ENCODE measurements at places on chromosomes 12 and 14.

GRCh38 chr12:57741844-57742738 is 2.7 kb upstream of the TSPAN31 start:
- no peak overlapping the region for H3K4me3 ChIP-seq
- DNase-seq: no peak
- peaks cover 48% of the 10 kb centered on the region for H3K27me3 ChIP-seq

DNA sequence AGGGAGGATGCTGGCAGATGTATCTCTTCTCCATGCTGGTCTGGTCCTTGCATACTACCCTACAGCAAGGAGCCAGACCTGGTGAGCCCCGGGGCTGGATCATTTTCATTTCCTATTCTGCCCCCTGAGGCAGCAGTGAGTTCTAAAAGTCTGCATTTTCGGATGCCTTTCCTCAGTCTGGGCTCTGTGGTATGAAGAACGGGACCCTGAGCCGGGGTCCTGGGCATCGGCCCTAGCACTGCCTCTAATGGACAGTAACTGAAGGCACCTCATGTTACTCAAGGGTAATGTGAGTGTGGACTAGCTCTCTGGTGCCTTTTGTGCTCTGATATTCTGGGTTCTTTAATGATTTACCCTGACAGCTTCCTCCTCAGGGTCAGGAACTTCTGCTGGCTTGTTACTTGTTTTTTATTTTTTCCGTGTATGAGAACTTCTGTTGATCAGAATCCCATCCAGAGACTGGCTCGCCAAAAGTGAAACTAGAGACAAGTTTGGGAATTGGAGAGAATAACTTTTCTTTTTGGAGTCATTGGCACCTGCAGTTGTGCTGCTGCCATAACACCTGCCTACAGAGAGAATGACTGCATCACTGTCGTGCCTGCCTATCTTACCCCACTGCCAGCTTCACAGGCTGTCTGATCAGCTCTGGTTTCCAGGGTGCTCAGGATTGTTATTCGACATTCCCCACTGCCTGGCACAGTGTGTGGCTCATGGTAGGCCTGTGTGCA is 62.3 kb downstream of the SUSD6 start:
- peaks cover 52% of the 10 kb centered on the region for H3K4me1 ChIP-seq
- H3K4me3 ChIP-seq: no peak overlapping the region
- no peak for DNase-seq
- peak overlapping the region; percentile 29 for H3K27ac ChIP-seq
- H3K27me3 ChIP-seq: no peaks in the 10 kb centered on the region

- no peak overlapping the region for H3K4me3 ChIP-seq
- no peak overlapping the region for H3K27ac ChIP-seq
- H3K36me3 ChIP-seq: no peaks in the 10 kb centered on the region
- DNase-seq: no peak
- peaks cover 31% of the 10 kb centered on the region for H3K27me3 ChIP-seq
Observed at GRCh38 chr14:70098250-70098809, 90.4 kb downstream of the SLC8A3 start.

DNA sequence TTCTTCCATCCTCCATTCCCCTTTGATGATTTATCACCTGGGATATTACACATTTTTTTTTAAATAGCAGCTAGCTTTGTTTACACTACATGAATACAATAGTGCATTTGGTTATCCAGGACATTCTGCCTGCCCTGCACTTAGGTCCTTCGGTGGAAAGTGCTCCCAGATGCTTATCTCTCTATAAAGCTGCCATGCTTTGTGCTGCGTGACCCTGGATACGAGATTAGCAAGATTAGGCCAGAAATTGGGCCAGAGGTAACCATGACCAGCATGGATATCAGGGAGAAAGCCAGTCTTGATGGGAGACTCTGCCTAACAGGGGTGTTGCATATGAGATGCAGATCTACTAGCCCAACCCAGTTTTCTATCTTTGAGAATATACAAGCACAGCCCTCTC is 12.1 kb upstream of the KRT83 start:
- H3K4me3 ChIP-seq: no peak overlapping the region
- peaks cover 7% of the 10 kb centered on the region for H3K4me1 ChIP-seq
- peaks cover 14% of the 10 kb centered on the region for H3K27me3 ChIP-seq
- H3K36me3 ChIP-seq: no peaks in the 10 kb centered on the region
- no peak for DNase-seq

GRCh38 chr12:21580748-21581516 is 23.7 kb downstream of the GYS2 start:
- H3K4me3 ChIP-seq: no peak overlapping the region
- no peaks in the 10 kb centered on the region for H3K36me3 ChIP-seq
- H3K4me1 ChIP-seq: no peaks in the 10 kb centered on the region

GRCh38 chr12:9736936-9737705 is 4.2 kb upstream of the CLECL1 start:
- H3K27ac ChIP-seq: no peak overlapping the region
- H3K27me3 ChIP-seq: no peaks in the 10 kb centered on the region
- H3K36me3 ChIP-seq: no peaks in the 10 kb centered on the region

GRCh38 chr14:103530831-103531230 is 1.8 kb downstream of the TRMT61A start:
- peaks cover 11% of the 10 kb centered on the region for H3K4me1 ChIP-seq

DNA sequence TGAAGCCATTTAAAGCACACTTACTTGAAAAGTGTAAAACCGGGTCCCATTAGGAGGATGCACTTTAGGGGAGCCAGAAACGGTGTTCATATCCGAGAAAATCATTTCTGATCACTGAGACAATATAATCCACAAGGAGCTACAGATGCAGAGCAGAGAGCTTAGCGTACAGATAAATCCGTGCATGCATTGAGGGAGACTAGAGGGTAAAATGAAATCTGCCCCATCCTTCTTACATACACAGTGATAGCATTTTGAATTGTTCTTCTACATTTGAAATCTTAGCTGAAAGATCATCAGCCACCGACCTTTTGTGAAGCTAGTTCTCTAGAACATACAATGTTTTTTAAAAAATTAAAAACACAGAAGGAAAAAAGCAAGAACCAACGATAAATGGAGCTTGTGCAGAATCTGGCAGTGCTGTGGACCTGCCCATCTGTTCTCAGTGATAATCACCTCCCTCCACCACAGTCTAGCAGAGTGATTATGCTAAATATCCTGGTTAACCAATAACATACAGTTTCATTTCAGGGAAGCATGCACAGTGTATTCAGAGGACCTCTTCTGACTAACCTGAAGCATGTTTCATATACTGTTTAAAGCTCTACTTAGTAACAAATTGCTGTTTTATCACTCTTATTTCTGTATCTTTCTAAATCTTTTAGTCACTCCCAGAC is 161.1 kb downstream of the PPFIA2 start:
- peak overlapping the region; percentile 53 for H3K4me3 ChIP-seq
- H3K27me3 ChIP-seq: no peaks in the 10 kb centered on the region

GRCh38 chr12:103318566-103318965 is 177.2 kb downstream of the C12orf42 start:
- H3K36me3 ChIP-seq: no peaks in the 10 kb centered on the region
- no peak overlapping the region for H3K4me3 ChIP-seq
- no peak for DNase-seq
- H3K4me1 ChIP-seq: no peaks in the 10 kb centered on the region

DNA sequence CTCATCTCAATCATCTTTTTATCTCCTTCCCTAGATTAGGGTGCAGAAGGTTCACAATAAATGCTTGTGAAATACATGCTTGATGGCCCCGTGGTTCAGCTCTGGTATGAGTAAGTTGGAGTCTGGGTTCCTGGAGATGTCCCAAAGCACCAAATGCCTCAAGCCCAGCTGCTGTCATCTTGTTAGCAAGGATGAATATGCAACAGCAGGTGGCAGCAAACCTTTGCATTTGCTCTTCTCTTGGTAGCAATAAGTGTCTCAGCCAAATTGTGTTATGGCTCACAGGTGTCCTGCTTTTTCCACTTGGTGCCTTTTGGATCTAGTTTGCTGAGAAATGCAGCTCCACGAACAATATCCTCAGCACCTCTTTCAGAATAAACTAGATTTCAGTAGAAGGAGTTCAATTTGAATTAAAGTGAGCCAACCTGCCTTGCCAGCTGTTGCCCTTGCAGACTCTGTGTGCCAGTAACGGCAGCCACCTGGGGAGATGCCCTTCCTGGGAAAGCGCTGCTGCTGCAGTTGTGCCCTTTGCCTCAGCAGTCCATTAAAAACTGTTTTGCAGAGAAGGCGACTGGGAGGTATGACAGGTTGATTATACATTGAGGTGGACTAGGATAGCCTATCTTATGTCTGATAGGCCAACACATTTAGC is 417.3 kb downstream of the SNAPC1 start:
- peaks cover 15% of the 10 kb centered on the region for H3K27me3 ChIP-seq
- no peaks in the 10 kb centered on the region for H3K4me1 ChIP-seq
- no peak for DNase-seq
- H3K4me3 ChIP-seq: no peak overlapping the region
- no peak overlapping the region for H3K27ac ChIP-seq
- no peaks in the 10 kb centered on the region for H3K36me3 ChIP-seq

- peaks cover 5% of the 10 kb centered on the region for H3K4me1 ChIP-seq
- H3K27me3 ChIP-seq: peaks cover 27% of the 10 kb centered on the region
Observed at GRCh38 chr14:36223558-36223957, 47.0 kb upstream of the PTCSC3 start.

DNA sequence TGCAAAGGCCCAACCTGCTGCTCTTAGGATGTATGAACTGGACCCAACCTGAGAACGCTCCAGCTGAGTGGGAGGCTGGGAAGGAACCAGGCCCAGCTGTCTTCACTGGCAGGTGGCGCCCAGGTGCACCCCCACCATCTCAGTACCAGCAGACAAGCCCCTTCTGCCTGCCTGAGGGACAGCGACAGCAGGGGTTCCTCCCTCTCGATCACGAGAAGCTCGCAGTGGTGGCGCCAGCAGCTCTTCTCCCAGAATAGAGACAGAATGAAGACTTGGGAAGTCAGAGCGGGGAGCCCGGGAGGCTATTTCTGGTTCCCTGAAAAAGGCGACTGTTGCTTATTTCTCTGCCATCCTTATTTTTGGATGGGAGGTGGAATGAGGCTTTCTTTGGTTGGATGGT is 46.5 kb downstream of the CHGA start:
- no peaks in the 10 kb centered on the region for H3K36me3 ChIP-seq
- no peaks in the 10 kb centered on the region for H3K27me3 ChIP-seq
- no peak overlapping the region for H3K27ac ChIP-seq
- DNase-seq: no peak

GRCh38 chr12:105409801-105410471 is 79.4 kb downstream of the C12orf75 start:
- no peak for DNase-seq
- peak overlapping the region; percentile 27 for H3K27ac ChIP-seq
- H3K36me3 ChIP-seq: no peaks in the 10 kb centered on the region
- peaks cover 24% of the 10 kb centered on the region for H3K4me1 ChIP-seq

DNA sequence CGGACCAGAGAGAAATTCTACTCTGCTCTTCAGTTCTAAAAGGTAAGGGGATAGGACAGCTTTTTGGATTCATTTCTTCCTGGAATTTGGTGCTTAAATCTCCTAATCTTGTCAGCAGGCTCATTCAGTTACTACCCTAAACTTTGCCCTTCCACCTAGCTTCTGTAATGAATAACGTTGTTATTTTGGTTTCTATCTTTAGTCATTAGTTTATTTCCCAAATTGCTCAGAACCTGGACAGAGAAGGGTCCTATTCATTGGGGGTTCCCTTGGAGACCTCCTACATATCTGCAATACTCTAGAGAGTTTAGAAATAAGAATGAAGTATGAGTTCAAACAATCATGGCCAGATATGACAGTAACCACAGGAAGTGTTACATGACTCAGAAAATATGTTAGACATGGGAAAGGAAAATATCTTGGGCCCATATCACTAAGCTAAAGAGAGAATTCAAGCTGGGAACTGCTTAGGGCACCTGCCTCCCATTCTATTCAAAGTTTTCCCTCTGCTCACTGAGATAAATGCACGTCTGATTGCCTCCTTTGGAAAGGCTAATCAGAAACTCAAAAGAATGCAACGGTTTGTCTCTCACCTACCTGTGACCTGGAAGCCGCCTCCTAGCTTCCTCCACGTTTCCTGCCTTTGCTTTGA is 87.9 kb downstream of the GAS2L3 start:
- peaks cover 7% of the 10 kb centered on the region for H3K27me3 ChIP-seq
- no peaks in the 10 kb centered on the region for H3K4me1 ChIP-seq
- no peaks in the 10 kb centered on the region for H3K36me3 ChIP-seq
